ENCODE measurements at places on chromosomes 7 and 10.

DNA sequence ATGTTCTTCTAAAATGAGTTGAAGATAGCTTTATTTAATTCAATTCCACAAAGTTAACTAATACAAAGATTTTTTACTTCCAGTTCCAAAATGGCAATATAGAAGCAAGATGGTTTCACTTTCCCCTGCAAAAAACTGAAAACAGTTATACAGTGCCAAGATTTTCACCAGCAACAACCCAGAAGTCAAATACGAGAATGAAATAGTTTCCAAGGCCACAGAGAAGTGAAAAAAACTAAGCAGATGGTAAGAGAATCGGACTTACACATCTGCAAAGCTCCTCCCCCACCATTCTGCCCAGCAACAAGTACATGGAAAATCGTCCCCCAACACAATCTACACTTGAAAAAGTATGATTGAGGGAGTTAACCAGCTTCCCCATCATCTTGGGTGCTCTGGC is 30.3 kb upstream of the KEL start:
- no peak for DNase-seq

DNA sequence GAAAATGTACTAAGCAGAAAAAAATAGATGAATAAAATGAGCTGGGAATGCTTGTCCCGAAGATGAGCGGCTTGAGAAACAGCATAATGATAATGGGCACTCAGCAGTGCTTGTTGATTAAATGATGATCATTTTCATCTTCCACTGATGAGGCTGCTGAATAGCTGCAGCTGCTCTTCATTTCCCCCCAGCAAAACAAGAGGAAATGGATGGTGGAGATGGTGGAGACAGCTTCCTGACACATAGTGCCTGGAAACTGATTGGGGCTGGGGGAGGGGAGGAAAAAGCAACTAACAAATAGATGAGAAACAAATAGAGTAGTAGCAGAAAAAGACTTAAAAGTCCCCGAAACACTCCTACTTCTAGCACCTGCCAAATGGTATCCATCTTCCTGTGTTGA is 41.4 kb downstream of the MRC1 start:
- DNase-seq, result no peak

- DNase-seq, result no peak
These were observed 223.5 kb upstream of the GHITM start for GRCh38 chr10:83915801-83916200.

GRCh38 chr7:16913643-16914042 is 31.9 kb upstream of the AGR3 start:
- no peak for DNase-seq

DNA sequence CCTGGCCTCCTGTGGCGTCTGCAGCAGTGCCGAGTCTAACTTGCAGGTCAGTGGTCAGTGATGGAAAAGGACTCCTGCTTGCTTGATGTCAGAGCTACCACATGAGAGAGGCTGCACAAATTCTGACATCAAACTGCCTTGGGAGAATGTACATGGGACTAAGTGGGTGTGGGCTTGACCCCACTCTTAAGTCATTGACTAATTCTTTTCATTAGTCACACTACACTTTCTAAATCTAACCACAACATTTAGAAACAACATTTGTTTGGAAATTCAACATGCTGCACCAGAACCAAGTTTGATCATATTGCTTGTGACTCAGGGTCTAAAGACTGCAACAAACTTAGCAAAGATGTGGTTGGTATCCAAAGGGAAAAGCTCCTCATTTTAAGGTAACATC is 24.4 kb upstream of the CDC14C start:
- DNase-seq, result no peak

GRCh38 chr10:95388539-95388938 is 97.7 kb upstream of the PDLIM1 start:
- no peak for DNase-seq

GRCh38 chr10:91590142-91590903 is 42.5 kb downstream of the PPP1R3C start:
- DNase-seq, result no peak

- DNase-seq, result no peak
These were observed 11.6 kb downstream of the CALCR start for GRCh38 chr7:93562936-93563335.

DNA sequence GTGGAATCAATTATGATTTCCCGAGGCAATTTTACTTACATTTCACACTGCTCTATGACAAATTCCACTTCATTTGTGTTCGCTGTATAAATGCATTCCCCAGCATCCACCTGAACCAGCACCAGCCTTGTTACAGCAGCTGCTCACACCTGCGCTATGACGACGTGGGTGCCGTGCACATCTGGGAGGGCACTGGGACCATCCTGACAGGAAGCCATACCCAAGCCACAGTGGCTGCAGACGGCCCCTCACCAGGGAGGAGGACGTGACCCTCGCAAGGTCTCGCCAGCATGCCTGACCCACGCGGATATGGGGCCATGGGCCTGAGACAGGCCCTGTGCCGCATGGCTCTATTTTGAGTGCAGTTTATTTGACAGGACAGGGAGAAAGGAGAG is 201.3 kb downstream of the MAD1L1 start:
- no peak for DNase-seq
